ENCODE measurements at places on chromosomes 7 and 10.

- no peak for DNase-seq
Measured at GRCh38 chr7:88042157-88042556, 108.1 kb downstream of the ADAM22 start.

DNA sequence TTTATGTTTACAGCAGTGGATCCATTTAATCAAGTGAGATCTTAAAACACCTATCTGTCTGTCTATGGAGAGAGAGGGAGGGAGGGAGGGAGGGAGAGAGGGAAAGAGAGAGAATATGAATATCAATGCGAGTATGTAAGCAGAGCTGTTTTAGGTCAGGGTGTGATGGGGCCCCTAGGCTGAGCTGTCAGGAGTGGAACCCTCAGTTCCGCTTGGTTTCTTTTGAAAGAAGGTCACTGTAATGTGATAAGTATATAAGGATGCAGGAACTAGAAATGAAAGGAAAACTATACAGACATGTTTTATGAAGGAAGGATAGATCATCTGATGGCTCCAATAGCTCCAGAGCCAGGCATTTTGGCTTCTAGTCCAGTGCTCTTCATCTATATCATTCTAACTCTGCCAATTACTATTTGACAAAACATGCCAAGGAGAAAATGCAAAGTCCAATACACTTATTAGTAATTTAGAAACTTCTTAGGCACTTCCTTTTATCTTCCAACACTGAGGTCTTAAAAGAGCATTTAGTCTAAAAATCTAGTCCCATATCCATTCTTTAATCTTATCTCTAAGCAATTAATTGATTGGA lies 70.3 kb downstream of the NRCAM start:
- no peak for DNase-seq

GRCh38 chr10:15478429-15478828 lies 107.3 kb upstream of the FAM171A1 start:
- no peak for DNase-seq

- no peak for DNase-seq
Measured at GRCh38 chr7:1638215-1638661, 31.8 kb upstream of the ELFN1 start.

DNA sequence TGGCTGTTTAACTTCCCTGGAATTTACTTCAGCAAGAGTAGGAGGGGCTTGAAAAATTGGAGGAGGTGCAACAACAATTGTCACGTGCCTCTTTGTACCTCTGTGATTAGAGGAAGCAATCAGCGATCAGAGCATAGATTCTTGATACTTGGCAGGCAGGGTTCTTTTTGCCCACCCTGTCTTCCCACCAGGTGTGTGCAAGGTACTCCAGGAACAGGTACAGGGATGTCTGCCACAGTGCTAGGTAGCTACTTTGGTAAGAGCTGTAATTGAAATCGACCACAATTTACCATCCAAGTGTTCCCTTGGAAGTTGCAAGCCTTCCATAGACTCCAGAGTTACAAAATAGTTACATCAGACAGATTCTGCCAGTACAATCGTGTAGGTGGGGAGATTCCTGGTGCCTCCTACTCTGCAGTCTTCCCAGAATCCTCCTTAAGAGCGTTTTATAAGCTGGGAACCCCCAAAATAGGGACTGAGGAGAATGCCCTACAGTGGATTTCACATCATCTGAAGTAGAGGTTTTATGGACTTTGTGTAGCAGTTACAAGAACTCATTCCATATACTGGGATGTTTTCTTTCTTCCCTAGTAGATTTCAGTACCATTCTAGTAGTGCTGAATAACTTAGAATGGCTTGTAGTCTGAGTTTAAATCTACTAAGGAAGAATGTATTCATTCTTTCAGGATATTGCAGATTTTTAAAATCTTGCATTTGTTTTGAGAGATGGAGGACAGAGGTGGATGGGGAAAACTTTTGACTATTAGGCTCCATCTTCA lies 101.9 kb downstream of the EXOC4 start:
- DNase-seq = no peak

GRCh38 chr7:108497082-108497725 lies 28.7 kb downstream of the PNPLA8 start:
- peak; percentile 10 for DNase-seq

GRCh38 chr7:43395351-43395750 lies 187.6 kb upstream of the STK17A start:
- no peak for DNase-seq
